ENCODE measurements at places on chromosomes 5 and 9. TPM values are rescaled to one million over a fixed set of nuclear protein-coding genes. Genes with fewer than 3 reads are reported as not detected.

DNA sequence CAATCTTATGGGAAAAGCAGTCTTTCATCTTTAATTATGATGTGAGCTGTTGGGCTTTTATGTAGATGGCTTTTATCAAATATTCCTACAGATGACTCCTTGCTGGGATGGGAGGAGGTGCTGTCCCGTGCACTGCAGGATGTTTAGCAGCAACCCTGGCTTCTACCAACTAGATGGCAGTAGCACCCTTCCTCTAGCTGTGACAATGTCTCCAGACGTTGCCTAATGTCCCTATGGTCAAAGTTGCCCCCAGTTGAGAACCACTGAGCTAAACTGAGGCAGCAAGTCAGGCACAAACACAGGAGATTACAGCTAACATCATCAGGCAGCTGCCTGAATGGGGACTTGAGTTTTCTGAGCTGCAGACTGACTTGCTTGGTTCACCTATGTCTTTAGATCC is 401.9 kb upstream of the PDE4D start:
- DNase-seq: no peak

GRCh38 chr5:154559398-154560276 is 81.6 kb upstream of the HAND1 start:
- no peak for DNase-seq

DNA sequence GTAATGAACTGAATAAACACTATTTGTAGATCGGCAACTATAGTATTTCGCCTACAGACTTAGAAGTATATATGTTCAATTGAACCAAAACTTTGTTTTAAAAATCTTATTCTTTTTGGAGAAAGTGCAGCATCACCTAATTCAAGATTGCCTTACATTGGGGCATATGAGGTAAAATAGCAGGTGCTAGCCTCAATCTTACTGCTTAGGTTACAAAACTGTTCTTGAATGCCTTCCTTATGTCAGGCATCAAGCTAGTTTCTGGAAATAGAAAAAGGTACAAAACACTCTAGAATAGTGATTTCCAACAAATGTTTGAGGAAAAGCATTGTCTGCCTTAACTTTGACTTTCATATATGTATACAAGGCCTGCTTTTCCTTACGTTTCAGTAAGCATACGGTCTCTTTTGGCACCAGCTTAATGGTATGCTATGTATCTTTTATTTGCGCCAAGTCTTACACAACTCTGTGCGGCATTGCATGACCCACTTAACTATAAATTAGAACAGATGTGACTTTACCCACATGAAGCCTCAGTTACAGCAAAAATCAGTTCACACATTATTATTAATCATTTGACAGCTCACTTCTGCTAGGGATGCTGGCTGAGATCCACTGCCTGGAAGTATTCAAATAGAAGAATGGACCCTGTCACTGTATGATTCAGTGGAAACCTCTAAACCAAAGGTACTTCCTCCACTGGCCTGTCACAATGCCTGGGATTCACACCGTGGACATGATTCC is 174.1 kb downstream of the PRELID2 start:
- no peak for DNase-seq

TRPM3 gene
- 17.9 TPM for polyA plus RNA-seq

DNA sequence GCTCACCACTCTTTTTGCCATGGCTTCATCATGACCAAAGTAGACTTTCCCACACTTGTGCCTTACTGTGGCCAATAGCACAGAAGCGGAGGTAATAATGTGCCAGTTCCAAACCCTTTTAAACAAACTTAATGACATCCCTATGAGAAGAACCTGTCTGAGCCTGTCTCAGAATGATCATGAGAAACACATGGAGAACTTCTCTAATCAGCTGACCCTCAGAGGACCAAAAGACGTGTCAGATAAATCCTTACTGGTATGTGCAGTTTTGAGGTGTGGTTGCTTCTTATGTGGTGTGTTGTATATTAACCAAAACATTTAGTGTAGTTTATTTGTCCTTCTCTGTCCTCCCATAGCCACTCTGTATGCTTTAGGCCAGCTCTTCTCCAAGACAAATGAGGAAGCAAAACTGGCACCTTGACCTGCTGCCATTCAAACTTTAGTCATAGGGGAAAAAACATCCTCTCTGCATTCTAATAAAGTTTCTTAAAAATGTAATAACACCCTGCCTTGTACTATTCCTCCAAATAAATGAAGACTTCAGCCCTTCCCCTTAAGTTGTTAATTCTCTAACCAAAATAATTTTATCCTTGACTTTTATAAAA is 168.9 kb downstream of the MUSK start:
- DNase-seq: no peak

SPATA31E1 gene
- polyA plus RNA-seq: not detected

- DNase-seq: no peak
Measured at GRCh38 chr9:131869348-131869747, 129.5 kb upstream of the RAPGEF1 start.

DNA sequence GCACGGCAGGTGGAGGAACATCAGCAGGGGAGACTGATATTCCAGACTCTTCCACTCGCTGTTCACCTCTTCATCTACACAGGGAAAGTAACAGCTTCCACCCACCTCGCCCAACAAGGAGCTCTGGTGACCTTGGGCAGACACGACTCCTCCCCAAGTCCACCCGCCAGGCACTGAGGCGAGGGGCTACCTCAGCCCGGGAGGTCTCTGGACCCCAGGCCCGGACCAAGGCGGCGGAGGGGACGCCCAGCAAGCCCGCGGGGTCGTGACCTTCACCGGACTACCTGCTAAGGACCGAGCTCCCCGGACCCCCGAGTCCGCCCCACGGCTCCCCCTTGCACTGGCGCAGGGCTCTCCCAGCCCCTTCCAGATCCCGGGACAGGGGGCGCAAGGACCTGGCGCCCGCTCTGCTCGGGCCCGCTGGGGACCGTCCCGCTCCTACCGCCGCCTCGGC is 70.2 kb upstream of the LPCAT1 start:
- DNase-seq: peak; percentile 14

LCN1 gene
- not detected for polyA plus RNA-seq

DNA sequence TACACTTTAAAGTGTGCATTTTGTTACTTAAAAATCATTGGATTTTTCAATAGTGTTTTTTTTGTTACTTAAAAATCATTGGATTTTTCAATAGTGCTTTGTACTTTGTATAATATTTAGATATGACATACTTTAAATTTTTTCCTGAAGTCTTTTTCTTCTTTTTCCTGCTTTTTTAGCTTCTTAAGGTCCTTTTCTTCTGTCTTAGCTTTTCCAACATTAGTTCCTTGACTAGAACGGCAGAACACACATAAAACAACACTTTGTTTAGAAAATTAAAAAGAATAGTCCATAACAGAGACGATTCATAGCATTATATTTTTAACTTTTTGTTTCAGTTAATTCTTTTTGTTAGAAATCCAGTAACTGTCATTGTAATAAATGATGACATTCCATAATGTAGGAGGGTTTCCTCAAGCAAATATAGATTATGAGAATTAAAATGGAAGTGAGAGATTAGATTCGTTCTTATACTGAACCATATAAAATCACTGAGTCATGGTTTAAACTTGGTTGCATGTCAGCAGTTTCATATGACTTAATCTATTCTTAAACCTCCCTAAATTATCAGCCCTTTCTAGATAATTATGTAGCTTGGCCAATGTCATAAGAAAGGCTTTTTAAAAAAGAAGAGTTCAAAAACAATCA is 45.3 kb upstream of the RICTOR start:
- no peak for DNase-seq

- no peak for DNase-seq
Measured at GRCh38 chr5:61906820-61907219, 399.2 kb upstream of the KIF2A start.

DNA sequence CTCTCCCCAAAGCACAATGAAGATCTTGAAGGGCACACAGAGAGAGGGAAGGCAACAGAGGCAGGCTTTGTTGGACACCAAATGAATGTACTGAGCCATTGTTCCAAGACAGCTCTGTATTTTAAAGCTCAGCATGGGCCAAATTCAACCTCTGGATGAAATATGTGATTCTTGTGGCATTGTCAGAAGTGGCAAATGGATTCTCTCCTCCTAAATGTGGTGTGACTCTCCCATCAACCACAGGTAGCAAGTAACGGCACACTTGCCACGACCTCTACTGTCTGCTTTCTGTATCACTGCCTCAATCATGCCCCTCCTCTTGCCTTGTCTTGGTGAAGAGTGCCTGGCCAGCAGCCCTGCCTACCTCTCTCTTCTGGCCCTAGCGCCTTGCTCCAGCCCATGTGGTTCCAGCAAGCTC is 6.1 kb upstream of the MOB3B start:
- no peak for DNase-seq

GRCh38 chr9:131419026-131419614 is 25.2 kb downstream of the PRRC2B start:
- no peak for DNase-seq

DNA sequence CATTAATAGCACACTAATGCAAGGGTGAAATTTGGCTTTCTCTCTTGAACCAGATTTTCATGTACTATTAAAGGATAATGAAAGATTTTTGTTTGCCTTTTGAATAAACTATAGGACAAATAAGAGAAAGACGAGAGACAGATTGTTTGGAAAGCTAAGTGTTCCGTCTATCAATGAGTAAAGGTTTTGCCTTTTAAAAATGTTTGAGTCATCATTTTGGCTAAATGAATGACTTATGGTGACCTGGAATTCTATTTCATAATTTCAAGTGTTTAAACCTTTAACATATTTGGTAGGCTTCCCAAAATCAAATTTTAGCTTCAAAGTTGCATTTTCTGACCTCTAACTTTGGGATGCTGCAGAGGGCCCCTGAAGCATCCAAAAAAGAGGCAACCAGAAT is 145.2 kb downstream of the SLC25A46 start:
- DNase-seq: no peak

GRCh38 chr5:169142264-169142970 is 158.5 kb downstream of the SLIT3 start:
- peak; percentile 88 for DNase-seq

DNA sequence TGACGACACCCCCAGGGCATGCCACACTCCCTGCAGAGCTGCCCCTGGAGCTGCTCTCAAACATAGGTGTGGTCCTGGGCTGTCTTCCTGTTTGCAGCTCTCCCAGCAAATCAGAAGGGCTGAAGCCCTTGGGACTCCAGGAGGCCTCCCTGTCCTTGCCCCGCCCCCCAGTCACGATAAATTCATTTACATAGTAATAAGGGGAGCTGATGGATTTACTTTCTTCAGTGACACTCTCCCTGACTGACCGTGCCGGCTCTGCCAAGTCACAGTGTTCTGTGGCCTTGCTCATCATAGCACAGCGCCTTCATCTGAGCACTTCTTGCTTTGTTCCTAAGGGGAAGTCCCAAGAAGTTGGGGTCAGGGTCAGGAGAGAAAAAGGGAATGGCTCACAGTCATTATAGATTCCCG is 121.4 kb downstream of the ENC1 start:
- DNase-seq: no peak
